Left lung (tissue), 14 donors: ENCODE measurements at places on chromosomes 11 and 22. TPM values are rescaled to one million over a fixed set of nuclear protein-coding genes. Genes with fewer than 3 reads are reported as not detected.

The PANX2 gene
- 2.1 TPM for total RNA-seq

The OR8D4 gene
- not detected for total RNA-seq

The IL10RA gene
- 21.2 TPM for total RNA-seq

DNA sequence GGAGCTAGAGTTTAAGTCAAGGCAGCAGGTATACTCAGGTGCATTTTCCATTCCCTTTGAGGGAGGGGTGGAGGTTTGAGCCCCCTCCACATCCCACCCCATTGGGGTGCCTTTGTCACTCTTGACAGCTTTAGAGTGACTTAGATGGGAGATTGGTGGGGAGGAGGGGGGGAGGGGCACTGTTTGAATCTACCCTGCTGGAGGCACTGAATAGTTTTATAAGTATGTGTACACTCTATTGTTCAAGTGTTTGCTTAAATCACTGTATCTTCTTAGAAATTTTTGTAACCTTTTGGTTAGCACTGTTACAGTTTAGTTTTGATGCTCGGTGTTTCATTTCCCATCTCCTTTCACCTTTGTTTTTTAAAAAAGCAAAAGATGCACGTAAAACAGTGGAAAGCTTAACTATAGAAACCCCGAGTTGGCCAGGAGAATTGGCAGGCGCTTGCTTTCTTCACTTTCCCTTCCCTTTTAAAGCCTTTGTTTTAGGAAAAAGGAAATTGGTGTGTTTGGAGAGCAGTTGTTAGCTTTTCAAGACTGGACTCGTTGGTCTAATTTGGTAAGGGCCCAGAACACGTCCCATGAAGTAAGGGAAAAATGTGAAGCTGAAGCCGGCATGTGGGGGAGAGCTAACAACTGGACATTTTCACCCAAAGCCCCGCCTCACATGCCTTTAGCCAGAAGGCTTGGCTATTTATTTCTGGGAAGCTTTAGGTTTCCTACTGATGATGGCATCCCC, 42.8 kb downstream of the TNRC6B start:
- no peak for DNase-seq

- DNase-seq: no peak
Observed at GRCh38 chr22:19290400-19291217, 910 bp downstream of the CLTCL1 start.

GRCh38 chr11:78664636-78665035, 90.0 kb upstream of the NARS2 start:
- DNase-seq: no peak
